Activated CD8-positive, alpha-beta memory T cell treated with anti-CD3 and anti-CD28 coated beads for 48 hours (primary cell): ENCODE measurements at places on chromosomes 11 and 22.
A peak's percentile ranks its signal among the peaks of the same experiment; 100 is the strongest.

GRCh38 chr11:128708660-128709059 is 14.8 kb downstream of the FLI1 start:
- DNase-seq: no peak

GRCh38 chr11:77115181-77115611 is 12.6 kb downstream of the OMP start:
- DNase-seq: no peak

GRCh38 chr22:31272522-31273446 is 19.5 kb downstream of the PIK3IP1 start:
- no peak for DNase-seq

DNA sequence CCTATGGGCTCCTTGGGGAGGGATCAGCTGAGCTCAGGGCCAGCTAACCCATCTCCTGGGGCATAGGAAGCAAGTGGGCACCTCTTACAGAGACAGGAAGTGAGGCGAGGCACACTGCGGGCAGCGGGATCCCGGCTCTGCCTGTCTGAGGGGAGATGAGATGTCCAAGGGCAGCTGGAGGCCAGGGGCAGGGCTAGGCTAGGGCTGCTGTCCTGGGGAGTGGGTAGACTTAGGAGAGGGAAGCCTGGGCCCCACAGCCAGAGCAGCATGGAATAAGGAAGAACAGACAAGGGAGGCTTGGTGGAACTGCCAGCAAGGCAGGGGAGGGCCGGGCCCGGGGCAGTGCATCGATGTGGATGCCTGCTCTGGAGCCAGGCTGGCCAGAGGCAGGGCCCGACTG is 76.3 kb downstream of the MORC2 start:
- no peak for DNase-seq

DNA sequence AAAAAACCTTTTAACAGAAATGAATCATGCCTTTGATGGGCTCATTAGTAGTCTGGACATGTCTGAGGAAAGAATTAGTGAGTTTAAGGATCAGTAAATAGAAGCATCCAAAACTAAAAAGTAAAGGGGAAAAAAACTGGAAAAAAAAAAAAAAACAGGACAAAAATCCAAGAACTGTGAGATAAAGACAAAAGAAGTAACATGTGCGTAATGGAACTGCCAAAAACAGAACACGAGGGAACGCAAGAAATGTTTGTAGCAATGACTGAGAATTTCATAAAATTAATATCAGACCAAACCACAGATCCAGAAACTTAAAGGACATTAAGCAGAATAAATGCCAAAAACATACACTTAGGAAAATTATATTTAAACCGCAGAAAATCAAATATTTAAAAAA is 77.4 kb downstream of the MS4A13 start:
- no peak for DNase-seq

DNA sequence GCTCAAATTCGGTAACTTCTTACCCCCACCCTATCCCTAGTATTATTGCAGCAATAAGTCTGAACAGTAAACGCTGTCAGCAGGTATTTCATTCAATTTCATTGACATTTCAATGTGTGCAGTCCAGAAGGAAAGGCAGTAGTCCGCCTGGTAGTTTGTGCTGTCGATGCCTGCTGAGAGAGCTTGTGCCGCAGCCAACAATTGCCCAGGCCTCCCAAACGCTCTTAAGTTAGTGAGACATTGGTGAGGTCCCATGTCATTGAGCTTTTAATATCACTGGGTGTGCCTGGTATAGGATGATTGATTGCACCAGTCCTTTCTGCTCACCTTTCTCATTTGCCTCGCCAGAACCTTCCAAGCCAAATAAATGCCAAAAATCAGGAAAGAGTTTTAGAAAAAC is 28.1 kb downstream of the ALKBH3 start:
- no peak for DNase-seq

DNA sequence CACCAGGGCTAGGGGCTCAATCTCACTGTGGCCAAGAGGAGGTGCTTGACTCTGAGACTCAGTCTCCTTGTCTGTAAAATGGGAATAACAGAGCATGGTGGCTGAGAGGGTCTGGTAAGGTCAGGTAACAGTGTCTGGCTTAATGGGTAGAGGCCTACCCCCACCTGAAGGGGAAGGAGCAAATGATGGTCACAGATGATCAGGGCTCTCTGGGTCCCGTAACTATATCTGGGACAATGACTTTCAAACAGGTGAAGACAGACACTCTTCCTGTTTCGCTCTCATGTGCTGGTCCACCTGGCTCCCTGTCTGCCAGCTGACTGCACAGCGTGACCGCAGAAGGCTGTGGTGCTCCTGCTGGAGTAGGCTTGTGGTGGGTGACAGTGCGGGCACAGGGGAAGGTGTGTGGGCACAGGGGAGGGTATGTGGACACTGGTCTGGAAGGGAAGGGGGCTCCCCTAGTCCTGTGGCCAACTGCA is 4.0 kb downstream of the A4GALT start:
- DNase-seq: no peak

DNA sequence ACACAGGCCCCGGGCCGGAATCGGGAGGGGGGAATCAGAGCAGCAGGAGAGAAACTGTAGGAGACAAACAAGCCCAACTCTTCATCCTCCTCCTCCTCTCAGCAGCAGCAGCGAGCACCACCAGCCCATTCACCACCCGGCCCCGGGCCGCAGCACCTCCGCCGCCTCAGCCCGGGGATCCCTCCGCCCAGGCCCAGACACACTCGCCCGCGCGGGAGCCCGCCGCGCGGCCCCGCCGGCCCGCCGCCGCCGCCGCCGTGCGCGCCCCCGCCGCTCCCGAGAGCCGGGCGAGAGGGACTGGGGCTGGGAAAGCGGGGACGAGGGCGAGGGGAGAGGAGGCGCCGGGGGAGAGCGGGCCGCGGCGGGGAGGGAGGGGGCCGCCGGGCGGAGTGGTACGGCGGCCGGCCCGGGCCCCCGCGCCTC is at the start of gene PHF21A:
PHF21A (minus strand) TSS at position 154 of the 423 bp plus-strand sequence. CDS start 37,235 bp downstream, outside the sequence.
- DNase-seq: peak; percentile 75

DNA sequence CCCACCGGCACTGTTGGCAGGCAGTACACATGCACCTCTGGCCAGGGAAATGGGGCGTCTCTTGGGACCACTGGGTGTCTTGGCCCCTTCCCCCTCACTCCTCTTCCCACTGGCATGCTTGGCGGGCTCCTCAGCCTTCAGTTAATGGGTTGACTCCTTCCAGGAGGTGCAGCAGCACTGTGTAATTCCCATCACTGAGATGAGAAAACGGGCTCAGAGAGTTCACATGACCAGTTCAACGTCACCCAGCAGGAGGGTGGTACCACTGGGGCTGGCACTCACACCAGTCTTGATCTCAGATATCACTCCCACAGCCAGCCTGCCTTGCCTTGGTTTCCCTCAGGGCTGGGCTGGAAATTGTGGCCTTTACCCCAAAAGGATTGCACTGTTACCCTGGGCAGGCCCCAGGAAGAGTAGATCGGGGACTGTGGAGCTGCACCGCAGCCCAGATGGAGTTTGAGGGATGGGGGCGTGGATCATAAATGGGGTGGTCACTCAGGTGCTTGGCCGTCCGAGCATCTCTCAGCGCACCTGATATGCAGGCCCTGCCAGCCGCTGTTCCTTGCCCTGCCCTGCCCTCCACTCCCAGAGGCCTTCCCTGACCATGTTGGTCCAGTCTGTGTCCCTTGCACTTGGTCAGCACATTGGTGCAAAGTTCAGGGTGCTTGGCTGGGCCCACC is 16.9 kb downstream of the CAPN5 start:
- no peak for DNase-seq

GRCh38 chr11:70430671-70431574 is 32.6 kb downstream of the CTTN start:
- no peak for DNase-seq

GRCh38 chr11:79078999-79079398 is 361.8 kb downstream of the TENM4 start:
- no peak for DNase-seq

- DNase-seq: no peak
Measured at GRCh38 chr11:113752932-113753331, 20.6 kb downstream of the ZW10 start.

DNA sequence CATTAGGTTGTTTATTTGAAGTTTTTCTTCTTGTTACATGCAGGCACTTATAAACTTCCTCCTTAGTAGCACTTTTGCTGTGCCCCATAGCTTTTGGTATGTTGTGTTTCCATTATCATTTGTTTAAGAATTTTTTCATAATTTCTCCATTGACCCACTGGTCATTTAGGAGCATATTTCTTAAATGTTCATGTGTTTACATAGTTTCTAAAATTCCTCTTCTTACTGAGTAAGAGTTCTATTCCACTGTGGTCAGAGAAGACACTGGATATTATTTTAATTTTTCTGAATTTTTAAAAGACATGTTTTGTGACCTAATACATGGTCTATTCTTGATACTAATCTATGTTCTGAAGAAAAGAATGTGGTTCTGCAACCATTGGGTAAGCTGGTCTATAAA is 333.0 kb downstream of the DDX10 start:
- DNase-seq: no peak

DNA sequence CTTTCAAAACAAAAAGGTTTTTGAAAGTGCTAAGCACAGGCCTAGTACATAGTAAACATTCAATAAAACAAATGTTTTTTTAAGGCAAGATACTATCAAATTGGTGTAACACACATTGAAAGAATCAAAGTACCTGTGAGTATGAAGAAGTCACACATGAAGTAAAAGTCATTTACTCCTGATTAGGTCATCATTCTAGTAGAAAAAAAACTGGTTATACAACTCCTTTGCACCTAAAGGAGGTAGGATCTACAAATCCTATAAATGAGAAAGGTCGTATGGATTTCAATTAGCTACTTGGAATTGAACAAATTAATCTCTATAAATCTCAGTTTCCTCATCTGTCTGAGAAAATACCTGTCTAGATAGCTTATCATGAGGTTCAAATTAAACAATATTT is 80.8 kb downstream of the SIK3 start:
- DNase-seq: no peak

- DNase-seq: peak; percentile 31
Measured at GRCh38 chr11:45847911-45848316, 639 bp downstream of the CRY2 start.

- DNase-seq: no peak
Measured at GRCh38 chr11:21774212-21774611, 418.7 kb upstream of the ANO5 start.

GRCh38 chr11:46346886-46347636 is at the start of gene DGKZ:
Gene DGKZ (plus strand): TSS chr11:46347463. CDS start chr11:46347660, 197 bp downstream.
- peak; percentile 73 for DNase-seq

GRCh38 chr11:101666916-101667315 is 83.1 kb upstream of the TRPC6 start:
- DNase-seq: no peak

DNA sequence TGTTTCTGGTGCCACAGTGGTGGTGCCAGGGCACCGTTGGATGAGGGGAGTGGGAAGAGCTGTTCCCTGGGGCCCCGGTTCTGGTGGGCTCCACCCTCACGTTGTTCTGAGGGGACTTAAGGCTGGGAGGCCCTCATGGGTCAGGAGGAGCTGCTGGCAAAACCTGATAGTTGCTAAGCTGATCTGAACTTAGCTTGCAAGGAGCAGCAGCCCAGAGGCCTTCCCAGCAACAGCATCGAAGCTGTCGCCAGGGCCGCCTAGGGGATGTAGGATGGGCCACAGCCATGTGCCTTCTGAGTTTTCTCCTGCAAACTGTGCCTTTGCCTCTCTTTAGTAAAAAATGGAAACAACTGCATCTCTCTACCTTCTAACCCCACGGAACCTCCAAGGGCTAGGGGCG is 240.2 kb downstream of the TBC1D22A start:
- DNase-seq: no peak

DNA sequence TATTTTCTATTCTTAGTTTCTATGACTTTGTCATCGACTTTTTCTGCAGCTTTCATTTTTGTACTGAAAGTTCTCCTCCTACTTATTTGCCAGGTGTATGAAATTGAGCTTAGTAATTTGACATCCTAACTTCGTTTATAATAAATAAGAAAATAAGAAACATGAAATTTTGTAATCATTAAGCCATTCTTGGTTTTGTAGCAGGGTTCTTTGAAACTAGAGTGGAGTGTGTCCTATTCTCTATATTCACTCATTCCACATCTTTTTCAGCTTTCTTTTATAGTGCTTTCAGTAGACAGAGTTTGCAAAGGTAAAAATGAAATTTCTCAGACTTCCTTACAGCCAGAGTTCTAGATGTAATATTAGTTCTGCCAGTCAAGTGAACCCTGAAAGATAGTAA is 47.8 kb downstream of the FANCF start:
- DNase-seq: no peak

DNA sequence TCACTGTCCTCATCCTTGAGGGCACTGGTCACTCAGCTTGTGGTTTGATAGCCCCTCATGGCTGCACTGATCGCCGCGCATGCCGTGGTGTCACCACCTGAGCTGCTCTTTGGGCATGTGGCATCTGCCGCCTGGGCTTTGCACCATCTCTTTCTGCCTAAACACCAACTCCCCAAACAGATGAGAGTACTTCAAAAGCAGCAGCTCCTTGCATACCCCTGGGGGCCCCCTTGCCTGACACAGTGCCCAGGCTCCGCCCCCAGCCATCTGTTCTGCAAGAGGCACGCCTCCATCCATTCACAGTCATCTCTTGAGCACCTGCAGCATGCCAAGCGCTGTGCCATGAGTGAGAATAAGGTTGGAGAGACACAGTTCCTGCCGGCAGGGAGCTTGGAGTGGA is 104.5 kb upstream of the B3GAT1 start:
- no peak for DNase-seq

DNA sequence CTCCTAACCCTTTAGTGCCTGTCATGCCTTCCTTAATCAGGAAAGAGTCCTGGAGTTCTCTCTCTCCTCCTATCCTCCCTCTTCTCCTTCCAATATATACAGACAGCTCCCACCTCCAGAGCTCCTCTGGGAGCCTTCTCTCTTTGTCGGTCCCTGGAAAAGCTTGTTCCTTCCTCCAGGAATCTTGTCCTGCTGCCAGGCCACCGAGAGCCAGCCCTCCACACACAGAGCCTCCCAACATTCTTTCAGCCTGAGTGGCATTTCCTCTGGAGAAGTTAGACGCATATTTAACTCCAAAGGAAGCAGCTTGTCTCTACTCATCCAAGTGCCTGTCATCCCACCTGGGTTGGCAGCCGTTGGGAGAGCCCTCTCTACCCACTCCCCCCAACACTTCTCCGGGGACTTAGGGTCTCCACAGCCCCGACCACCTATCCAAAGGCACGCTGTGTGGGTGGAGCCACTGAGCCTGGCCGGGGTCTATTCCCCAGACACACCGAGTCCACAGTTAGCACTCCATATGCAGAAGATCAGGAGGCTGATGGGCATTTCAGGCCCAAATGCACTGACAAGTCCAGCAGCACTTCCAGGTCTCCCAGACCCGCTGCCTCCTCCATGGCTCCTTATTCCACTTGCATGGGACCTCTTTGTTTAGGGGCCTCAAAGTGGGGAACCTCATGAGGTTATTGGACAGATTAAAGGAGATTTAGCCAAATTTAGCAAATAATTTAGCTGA is 31.1 kb downstream of the DKK3 start:
- no peak for DNase-seq

GRCh38 chr11:128804481-128804880 is 62.6 kb downstream of the KCNJ1 start:
- DNase-seq: no peak

- DNase-seq: no peak
Measured at GRCh38 chr11:45026835-45027234, 76.2 kb upstream of the TP53I11 start.

DNA sequence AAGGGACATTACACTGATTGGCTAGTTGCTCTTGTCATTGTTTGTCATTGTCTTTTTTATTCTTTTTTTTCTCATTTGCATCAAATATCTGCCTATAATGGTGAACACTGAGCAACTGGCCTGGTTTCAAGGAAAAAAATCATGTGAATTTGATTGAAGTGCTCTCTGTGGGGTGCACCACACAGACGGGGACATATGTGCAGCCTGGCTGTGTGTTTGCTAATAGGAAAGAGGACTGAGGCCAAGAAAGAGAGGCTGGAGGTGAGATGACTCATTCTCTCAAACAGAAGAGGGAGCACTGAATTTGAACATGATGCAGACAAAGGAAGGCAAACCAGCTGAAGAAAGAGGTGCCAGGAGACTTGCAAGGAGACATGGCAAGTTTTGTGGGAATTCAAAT is 684.9 kb upstream of the CCDC90B start:
- no peak for DNase-seq
